ENCODE measurements at places on chromosomes 7 and 10.

DNA sequence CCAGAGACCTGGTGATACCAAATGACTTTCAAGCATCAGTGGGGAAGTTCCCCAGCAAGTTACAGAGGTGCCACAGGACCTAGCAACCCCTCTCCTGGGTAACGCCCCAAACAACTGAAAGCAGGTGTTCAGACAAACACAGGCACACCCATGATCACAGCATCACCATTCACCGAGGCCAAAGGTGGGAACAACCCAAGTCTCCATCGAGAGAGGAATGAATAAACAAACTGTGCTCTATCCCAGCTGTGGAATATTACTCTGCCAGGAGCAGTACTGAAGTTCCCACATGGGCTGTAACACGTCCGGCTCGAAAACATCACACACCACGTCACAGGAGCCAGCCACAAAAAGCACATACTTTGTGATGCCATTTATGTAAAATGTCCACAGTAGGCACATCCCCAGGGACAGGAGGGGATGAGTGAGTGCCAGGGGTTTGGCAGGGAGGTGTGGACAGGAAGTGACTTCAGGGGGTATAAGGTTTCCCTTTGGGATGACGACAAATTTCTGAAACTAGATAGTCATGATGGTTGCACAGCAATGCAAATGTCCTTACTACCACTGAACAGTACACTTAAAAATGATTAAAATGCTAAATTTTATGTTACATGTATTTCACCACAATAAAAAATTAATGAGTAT, 222.8 kb downstream of the TNS3 start:
- no peak for DNase-seq

GRCh38 chr7:46153951-46154787, 233.1 kb upstream of the IGFBP3 start:
- no peak for DNase-seq

GRCh38 chr7:108368466-108368865, 87.8 kb downstream of the NRCAM start:
- DNase-seq, result no peak

GRCh38 chr7:151905353-151905752, 28.4 kb upstream of the PRKAG2 start:
- no peak for DNase-seq

DNA sequence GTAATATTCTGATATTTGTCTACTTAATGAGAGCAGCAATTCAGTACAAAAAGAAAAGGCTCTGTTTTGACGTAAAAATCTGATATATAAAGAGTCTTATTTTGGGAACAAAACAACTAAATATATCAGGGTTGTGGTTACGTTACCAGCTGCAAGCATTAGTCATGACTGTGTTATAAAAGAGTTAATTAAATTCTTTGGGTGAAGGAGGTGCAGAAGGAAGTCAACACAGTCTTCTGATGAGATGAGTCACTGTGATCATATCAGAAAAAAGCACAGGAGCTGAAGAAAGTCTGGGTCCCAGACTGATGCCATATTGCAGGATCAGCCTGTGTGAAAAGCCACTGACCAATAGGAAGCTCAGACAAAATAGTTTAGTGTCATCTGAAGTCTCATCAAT, 234.3 kb upstream of the TEX47 start:
- no peak for DNase-seq

DNA sequence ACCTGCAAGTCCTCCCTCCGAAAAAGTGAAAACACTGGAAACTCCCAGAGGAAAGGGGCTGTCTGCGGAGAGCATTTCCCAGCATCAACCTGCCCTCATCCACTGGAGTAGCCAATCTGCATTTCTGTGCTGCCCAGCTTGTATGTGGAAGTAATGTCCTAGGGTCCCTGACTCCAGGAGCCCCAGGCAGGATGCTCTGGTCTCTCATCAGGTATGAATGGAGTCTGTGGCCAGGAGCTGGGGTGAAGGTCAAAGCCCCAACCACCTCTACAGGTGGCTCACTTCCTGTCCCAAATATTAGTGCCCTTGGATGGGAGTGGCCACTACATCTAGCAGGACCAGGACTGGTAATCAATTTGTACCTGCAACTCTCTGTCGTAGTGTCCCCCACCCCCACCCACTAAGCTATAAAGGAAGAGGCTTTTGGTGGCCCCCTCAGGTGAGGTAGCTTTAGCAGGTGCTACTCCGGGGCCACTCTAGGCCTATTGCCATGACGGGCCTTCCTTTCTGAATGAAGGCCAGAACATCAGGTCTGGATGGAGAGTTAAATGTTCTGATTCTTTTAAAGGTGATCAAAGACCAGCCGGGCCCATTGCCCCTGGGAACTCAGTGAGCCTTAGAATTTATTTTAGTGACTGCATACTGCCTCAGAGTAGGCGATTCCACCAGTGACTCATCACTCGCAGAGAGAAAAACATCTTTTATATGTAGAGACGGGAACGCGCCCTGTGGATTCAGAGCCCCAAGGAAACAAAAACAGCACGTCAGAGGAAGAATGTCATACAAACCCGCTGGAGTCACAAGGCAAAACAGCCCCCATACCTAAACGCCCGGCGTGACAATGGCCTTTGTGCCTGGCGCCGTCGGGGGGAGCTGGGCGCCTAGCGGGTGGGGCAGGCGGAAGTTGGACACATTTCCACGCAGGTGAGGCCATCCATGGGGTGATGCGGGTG, 13.0 kb downstream of the EN2 start:
- DNase-seq, result no peak

DNA sequence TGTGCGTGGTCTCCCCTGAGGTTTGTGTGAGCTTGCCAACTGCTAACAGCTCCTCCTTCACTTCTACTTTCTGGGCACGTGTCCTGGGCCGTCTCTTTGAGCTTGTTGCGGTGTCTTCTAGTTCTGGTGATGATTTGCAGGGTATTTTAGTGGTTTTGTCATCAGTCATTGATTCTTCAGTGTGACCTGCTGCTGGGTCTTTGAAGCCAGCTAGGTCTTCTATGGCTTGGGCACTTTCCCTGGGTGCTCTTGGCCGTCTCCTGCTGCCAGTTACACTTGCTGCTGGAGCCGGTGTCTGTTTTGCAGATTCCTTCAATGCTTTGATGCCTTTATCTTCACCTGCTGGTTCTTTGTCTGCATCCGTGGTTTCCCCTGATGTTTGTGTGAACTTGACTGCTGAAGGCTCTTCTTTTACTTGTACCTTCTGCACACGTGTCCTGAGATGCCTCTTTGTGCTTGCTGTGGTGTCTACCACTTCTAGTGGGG, 23.0 kb downstream of the MKI67 start:
- no peak for DNase-seq

GRCh38 chr7:7884855-7885254, 83.7 kb upstream of the GLCCI1 start:
- DNase-seq, result no peak

DNA sequence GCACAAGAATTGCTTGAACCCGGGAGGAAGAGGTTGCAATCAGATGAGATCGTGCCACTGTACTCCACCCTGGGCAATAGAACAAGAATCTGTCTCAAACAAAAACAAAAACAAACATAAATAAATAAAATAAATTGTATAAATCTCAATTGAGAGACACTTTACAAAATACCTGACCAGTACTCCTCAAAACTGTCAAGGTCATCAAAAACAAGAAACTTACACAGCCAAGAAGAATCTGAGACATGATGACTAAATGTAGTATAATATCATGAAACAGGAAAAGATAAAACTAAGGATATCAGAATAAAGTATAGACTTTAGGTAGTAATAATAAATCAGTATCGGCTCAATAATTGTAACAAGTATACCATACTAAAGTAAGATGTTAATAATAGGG, 26.9 kb upstream of the SEPTIN7 start:
- no peak for DNase-seq

GRCh38 chr10:35195361-35196306, 69.0 kb downstream of the CREM start:
- peak; percentile 50 for DNase-seq

GRCh38 chr10:44020322-44021111, 364.4 kb downstream of the CXCL12 start:
- no peak for DNase-seq

- no peak for DNase-seq
Observed at GRCh38 chr7:154380771-154381170, 328.6 kb downstream of the DPP6 start.

DNA sequence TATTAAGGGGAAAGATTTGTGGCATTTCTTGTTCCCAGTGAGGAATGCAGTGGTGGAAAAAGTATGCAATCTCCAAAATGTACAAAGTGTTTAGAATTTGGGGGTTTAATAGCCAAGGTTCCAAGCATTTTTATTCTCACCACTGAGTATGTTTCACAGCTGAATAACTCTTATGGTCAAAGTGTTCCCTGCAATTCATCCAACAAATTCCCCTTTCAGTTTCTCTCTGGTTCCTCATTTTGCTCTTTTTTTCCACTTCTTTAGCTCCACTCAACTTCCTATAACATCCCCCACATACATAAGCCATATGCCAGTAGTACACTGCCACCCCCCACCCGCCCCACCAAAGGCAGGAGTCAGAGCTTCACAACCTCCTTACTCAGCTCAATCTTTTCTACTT, 4.6 kb downstream of the HECW1 start:
- DNase-seq, result no peak

GRCh38 chr7:20980668-20981264, 194.1 kb upstream of the SP8 start:
- no peak for DNase-seq

DNA sequence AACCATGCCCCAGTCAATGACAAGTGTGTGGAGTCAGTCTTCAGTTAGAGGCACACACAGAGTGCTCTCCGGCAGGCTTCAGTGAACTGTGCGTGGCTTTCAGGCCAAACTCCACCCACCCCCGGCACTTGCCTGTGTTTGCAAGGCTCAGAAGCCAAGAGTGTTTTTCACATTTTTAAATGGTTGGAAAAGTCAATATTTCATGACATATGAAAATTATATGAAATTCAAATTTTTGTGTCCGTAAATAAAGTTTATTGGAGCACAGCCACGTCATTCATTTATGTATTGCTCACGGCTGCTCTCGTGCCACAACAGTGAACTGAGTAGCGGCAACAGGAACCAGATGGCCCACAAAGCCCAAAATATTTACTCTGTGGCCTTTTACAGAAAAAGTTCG, 104.7 kb downstream of the SFMBT2 start:
- DNase-seq, result no peak

DNA sequence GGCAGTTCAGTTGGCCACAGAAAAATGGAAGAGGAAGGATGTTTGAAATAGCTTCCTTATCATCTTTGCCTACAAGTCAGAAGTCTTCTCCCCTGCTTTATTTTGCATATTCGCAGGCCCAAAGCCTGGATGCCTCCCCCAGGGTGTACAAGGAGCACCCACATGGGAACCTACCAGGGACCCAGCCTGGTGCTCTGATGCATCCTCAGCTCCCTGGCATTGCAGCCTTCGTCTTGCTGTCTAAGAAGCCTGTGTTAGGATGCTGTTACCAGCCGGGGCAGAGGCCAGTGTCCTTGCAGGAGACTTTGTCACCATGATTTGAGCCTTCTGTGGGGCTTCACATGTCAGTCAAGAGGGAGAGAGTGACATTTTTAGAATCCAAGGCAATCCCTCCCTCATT, 27.0 kb upstream of the GPR26 start:
- no peak for DNase-seq

- DNase-seq, result no peak
Observed at GRCh38 chr7:107172276-107173032, 3.7 kb downstream of the HBP1 start.

GRCh38 chr7:93147363-93147762, 822 bp downstream of the SAMD9L start:
- DNase-seq, result peak; percentile 3

Measured in activated T-helper 1 cell treated with Interleukin-2 at 50 U/mL for 16 hours (primary cell).